Activated T-helper 1 cell treated with anti-CD3 and anti-CD28 coated beads, Interleukin-2, amount 50 U/mL, for 16 hours (primary cell): ENCODE measurements at places on chromosomes 12 and 14.

DNA sequence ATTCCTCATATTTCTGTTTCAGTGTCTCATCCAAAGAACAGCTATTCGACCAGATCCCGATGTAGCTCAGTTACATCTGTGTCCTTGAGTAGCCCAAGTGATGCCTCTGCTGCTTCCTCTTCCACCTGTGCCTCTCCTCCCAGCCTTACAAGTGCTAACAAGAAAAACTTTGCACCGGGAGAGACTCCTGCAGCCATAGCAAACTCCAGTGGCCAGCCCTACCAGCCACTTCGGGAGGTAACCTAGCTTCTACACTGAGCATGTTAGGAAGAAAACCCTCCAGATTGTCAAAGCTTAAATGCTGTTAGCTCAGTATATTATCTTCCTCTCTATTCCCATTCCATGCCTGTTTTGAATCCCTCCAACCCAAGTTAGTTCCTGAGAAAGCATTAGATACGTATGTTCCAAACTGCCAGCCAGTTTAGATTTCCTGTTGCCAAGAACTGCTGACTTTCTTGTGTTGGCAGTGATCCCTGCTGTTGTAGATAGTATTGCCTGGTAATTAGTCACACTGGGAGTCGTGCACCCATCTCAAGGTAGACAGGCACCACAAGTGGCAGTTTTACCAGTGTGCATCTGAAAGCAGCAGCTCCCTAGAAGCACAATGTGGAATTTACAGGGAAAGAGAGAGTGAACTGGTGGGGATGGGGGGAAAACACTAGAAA, 14.0 kb upstream of the KCNH3 start:
- DNase-seq: no peak

DNA sequence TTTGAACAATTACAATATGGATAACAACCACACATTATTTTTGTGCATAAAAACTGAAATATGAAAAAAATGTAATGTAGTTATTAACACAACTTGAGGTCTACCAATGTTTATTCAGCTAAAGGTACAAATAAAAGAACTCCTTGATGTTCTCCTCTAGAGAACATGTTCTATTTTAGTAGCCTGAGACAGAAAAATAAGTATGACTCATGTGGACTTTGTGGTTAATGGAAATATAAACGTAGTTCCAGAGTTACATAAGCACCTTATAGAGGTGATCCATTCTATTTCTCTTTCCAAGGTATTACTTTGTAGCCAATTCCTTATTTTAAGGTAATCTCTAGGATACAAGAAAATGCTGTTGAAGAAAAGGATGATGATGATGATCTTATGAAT, 25.7 kb downstream of the ALKBH1 start:
- no peak for DNase-seq

- DNase-seq: no peak
These were observed 110.9 kb upstream of the DNM1L start for GRCh38 chr12:32568228-32568627.

GRCh38 chr12:32116897-32117296, 10.2 kb downstream of the BICD1 start:
- DNase-seq: no peak

DNA sequence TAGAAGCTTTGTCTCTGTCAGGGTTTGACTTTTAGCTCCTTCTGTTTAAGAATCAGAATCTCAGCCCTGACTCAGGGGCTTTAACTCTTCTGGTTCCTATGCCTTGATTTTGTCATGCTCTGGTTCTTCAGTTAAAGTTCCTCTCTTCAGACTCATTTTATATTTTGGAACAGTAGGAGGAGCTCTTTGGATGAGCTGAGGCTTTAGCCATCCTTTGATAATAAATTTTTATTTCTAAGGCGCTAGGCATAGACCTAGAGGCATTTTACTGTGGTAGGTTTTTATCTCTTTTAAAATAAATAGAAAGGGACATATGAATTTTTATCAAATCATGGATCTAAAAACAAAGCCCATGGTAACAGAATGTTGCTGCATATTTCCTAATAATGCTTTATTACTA, 51.7 kb downstream of the ATP23 start:
- DNase-seq: no peak
